ENCODE measurements at places on chromosomes 7 and 10.

GRCh38 chr10:112519133-112519761, 72.2 kb downstream of the VTI1A start:
- DNase-seq, result no peak

DNA sequence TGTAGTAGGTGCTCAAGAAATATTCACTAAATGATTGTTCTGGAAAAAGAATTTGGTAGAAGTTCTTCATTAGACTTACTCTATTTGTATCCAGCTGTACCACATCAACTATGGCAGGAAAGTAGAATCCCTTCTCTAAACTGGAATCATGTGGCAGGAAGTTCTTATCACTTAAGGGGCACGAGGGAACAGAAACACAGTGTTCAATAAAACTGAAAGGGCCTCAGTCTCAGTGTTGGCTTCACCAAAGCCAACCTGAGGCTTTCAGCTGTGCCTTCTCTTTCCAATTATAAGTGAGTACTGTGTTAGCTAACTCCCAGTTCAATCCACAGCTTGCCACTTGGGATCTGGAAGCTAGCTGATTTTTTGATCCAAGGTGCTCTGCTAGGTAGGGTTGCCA, 257.6 kb upstream of the LRGUK start:
- DNase-seq, result no peak

GRCh38 chr7:103851357-103851756, 138.1 kb downstream of the RELN start:
- DNase-seq, result no peak

DNA sequence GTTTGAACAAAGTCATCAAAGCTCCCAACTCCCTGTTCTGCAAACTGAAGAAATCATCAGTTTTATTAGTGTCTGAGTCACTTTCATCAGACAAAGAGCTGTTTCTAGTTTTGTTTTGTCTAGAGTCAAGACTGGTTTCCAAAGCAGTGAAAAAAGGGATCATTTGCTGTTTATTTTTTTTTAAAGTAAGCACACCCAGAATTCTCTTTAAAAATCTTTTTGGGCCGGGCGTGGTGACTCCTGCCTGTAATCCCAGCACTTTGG, 972.0 kb upstream of the CELF2 start:
- DNase-seq, result no peak

GRCh38 chr10:24825551-24825950, 101.9 kb upstream of the ARHGAP21 start:
- DNase-seq, result no peak

- no peak for DNase-seq
Observed at GRCh38 chr10:11581213-11581612, 30.2 kb downstream of the USP6NL start.

GRCh38 chr10:106930751-106931150, 233.8 kb downstream of the SORCS1 start:
- DNase-seq, result no peak

- no peak for DNase-seq
Observed at GRCh38 chr7:1085266-1085665, 2.6 kb upstream of the GPER1 start.

DNA sequence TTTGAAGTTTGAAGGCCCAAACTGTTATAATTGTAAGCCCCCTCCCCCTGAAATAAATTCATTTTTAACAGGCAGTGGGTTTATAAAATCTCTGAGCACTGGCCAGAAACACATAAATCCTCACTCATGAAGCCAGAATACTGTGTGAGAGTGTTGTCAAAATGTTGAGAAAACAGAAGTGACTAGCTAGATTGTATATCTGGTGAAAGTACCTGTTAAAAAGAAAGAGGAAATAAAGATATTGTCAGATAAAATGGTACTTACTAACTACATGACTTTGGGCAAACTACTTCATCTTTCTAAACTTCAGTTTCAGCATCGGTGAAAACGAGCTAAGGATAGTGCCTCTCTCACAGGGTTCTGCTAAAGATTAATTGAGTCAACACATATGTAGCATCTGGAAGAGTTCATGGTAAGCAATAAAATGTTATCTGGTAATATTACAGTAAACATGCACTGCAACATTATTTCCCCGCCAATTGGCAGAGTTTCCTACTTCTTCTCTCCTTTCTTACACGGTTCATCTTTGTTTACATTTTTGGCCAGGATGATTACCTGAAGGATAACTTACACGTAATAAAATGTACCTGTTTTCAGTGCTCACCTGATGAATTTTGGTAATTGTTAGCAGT, 202.5 kb upstream of the CHRM2 start:
- DNase-seq, result no peak

DNA sequence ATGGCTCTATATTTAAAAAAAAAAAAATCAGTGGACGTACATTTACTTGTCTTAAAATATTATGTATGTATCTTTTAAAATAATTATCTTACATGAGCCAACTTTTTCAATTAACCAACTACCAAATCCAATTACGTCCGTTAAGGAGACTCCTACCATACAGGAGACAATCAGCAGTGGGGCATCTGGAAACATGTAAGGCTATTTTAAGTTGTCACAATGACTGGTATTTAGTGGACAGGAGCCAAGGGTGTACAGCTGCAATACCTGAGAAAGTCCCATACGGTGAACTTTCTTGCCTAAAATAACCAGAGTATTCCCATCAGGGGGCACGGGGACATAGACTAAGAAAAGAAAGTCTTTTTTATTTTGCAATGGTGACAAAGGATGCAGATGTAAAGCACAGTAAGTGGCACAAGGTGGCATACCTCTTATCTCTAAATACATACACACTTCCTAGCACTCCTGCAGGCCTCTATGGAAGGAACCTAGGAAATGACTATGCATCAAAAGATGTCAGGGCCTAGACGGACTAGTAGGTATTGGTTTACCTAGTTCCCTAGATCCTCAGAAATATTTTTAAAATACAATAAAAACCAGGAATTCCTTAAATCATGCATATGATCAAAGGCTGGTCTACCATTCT, 16.0 kb upstream of the TLL2 start:
- no peak for DNase-seq

GRCh38 chr10:103814626-103815370, 40.6 kb downstream of the SH3PXD2A start:
- DNase-seq, result no peak

GRCh38 chr7:20238754-20239324, 21.7 kb upstream of the MACC1 start:
- no peak for DNase-seq

- DNase-seq, result no peak
Observed at GRCh38 chr7:145718129-145718528, 398.5 kb upstream of the CNTNAP2 start.

DNA sequence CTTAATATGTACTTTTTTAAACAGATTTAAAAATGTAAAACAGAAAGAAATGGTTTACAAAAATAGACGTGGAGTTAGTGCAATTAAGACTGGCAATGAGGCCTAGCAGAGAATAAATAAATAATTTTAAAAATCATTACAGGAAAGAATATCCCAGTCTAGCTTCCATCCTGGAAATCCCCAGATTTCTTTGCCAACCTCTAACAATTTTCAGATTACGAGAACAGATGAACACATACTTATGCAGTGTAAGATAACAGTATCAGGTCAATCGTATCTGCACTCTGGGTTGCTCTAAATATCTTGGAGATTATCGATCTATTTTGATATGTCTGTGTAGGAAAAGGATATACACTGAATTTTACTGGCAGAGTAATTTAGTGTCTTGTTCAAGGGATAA, 210.5 kb downstream of the SEMA3A start:
- DNase-seq, result no peak

DNA sequence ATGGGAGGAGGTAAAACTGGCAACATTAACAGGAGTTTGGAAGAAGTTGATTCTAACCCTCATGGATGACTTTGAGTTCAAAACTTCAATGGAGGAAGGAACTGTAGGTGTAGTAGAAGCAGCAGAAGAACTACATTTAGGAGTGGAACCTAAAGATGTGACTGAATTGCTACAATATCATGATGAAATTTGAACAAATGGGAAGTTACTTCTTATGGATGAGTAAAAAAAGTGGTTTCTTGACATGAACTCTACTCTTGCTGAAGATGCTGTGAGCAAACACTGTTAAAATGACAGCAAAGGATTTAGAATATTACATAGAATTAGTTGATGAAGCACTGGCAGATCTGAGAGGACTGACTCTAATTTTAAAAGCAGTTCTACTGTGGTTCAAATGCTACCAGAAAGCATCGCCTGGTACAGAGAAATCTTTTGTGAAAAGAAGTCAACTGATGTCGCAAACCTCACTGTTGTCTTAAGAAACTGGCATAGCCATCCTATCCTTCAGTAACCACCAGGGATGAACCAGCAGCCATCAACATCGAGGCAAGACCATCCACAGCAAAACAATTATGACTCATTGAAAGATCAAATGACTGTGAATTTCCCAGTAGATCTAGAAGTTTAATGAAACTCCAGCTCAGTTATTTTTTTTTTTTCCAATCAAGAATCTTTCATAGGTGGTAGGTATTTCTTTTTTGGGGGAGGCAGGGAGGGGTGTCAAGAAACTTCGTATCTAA, 20.8 kb downstream of the BRAF start:
- no peak for DNase-seq

- DNase-seq, result no peak
Observed at GRCh38 chr10:80540136-80540535, 2.4 kb downstream of the SH2D4B start.

DNA sequence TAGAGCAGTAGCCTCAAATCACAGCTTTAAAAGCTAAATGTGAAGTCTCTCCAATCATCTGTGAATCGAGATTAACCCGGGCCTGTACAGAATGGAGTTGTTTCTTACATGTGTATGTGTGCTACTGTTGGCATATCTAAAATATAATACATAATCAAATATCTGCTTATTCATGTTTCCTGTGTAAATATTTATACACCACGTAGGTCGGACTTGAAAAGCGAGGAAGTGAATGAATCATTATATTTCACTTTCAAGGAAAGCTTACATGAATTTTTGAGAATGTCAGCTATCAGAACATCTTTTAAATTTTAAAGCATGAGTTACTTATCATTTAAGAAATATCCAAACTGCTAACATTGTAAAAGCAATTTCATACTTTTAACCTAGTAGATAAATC, 233.3 kb downstream of the SLC25A13 start:
- DNase-seq, result no peak

- DNase-seq, result no peak
Observed at GRCh38 chr10:50622706-50623662, 772 bp downstream of the SGMS1 start.

- no peak for DNase-seq
Observed at GRCh38 chr10:68752711-68753350, 31.8 kb downstream of the CCAR1 start.

- DNase-seq, result no peak
Observed at GRCh38 chr10:75286901-75287300, 51.1 kb upstream of the COMTD1 start.

- DNase-seq, result no peak
Observed at GRCh38 chr10:43327171-43327570, 44.3 kb upstream of the FXYD4 start.

GRCh38 chr7:140060788-140061606, 1.8 kb downstream of the PARP12 start:
- DNase-seq, result no peak

GRCh38 chr10:127577376-127578258, 28.5 kb downstream of the NPS start:
- DNase-seq, result no peak

DNA sequence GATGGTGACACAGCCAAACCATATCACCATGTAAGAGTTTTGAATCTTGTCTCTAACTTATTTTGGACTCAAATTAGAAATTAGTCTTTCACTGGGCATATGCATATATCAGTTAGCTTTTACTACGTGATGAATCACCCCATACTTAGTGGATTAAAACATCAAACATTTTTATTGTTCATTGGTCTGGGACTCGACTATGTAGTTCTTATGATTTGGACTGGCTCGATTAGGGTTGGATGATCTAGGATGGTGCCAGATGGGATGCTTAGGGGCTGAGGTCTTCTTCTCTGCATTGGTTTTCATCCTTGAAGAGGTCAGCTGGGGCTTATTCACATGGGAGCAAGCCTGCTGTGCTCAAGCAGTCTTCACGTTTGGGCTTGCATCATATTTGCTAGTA, 264.9 kb downstream of the EXOC4 start:
- DNase-seq, result no peak

- no peak for DNase-seq
Observed at GRCh38 chr10:61136139-61136538, 192.2 kb upstream of the RHOBTB1 start.

- DNase-seq, result no peak
Observed at GRCh38 chr7:29494350-29494749, 69.3 kb upstream of the PRR15 start.

- no peak for DNase-seq
Observed at GRCh38 chr7:112447406-112447805, 2.9 kb upstream of the IFRD1 start.

DNA sequence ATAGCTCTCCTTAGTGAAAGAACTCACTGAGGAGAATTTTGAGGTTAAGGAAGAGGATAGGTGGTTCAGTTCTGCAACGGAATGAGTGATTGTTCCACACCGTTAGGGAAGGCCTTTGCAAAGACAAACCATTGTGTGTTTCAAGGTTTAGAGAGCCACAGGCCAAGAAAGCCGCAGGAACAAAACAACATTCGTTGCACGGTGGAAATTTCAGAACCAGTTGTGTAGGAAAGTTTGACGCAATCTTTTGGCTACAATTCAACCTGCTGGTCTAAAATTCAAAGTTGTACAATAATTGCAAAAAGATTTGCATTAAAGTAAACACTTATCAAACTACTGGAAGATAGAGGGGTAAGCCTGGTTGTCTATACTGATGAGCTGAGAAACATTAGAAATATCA, 91.4 kb downstream of the FAM107B start:
- peak; percentile 42 for DNase-seq

- no peak for DNase-seq
Observed at GRCh38 chr7:86818903-86819302, 175.2 kb downstream of the GRM3 start.

Measured in NCI-H1048 (cell line).